ENCODE measurements at places on chromosomes 6 and 20.

DNA sequence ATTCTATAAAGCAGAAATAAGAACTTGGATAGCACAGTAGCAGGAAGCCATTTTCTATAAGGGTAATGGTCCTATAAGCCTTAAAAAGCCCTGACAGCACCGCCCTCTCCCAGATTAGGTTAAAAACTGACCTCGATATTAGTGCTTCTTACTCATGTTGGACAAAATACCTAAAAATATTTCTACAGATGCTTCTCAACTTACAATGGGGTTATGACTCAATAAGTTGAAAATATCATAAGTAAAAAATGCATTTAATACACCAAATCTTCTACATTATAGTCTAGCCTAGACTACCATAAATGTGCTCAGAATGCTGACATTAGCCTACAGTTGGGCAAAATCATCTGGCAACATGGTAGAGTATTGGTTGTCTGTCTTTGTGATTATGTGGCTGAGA, 70.3 kb downstream of the SESN1 start:
- no peak for DNase-seq

DNA sequence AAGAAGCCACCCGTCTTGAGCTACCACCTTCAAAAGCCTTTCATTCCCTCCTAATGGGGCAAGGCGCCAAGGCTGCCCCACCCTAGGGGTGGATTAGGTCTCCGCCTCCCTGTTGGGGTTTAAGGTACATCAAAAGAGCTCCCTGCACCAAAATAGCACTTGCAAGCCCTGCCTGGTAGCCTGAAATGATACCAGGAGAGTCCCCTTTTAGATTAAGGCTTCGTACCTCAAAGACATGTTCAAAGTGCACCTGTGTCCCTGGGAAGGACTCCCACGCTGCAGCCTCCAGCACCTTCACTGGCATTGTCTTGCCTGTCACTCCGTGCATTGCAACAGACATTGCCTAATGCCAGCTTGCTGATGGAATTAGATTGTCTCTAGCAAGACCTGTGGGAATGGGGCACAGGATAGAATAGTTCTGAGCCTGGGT, 15.7 kb upstream of the CDKN1A start:
- no peak for DNase-seq

GRCh38 chr20:38680500-38681306, 43.6 kb upstream of the SLC32A1 start:
- DNase-seq = peak; percentile 28

- DNase-seq = no peak
Measured at GRCh38 chr6:22152841-22153240, 144.0 kb downstream of the PRL start.

DNA sequence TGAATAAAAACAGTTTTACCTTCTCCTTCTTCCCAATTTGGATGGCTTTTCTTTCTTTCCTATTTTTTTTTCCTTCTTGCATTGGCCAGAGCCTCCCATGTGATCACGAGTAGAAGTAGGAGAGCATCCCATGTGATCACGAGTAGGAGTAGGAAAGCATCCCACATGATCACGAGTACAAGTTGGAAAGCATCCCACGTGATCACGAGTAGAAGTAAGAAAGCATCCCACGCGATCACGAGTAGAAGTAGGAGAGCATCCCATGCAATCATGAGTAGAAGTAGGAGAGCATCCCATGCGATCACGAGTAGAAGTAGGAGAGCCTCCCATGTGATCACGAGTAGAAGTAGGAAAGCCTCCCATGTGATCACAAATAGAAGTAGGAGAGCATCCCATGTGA, 218.6 kb downstream of the DLL1 start:
- no peak for DNase-seq

DNA sequence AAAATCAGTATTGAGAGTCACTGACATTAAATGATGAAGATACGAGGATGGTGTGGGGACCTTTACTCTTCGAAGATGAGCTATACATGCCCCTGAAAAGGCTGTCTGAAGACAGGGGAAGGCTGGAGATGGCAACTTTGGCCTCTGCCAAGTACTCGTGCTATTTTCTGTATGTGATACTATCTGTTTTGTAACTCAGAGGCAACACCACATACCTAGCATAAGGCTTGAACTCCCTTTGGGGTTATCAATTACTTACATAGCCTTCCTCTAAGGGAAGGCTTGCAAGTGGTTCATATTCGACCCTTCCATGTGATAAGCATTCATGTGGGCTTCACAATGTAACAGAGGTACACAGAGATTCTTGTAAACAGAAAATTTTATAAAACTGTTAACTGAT, 68.7 kb upstream of the FBXO30 start:
- DNase-seq = no peak

DNA sequence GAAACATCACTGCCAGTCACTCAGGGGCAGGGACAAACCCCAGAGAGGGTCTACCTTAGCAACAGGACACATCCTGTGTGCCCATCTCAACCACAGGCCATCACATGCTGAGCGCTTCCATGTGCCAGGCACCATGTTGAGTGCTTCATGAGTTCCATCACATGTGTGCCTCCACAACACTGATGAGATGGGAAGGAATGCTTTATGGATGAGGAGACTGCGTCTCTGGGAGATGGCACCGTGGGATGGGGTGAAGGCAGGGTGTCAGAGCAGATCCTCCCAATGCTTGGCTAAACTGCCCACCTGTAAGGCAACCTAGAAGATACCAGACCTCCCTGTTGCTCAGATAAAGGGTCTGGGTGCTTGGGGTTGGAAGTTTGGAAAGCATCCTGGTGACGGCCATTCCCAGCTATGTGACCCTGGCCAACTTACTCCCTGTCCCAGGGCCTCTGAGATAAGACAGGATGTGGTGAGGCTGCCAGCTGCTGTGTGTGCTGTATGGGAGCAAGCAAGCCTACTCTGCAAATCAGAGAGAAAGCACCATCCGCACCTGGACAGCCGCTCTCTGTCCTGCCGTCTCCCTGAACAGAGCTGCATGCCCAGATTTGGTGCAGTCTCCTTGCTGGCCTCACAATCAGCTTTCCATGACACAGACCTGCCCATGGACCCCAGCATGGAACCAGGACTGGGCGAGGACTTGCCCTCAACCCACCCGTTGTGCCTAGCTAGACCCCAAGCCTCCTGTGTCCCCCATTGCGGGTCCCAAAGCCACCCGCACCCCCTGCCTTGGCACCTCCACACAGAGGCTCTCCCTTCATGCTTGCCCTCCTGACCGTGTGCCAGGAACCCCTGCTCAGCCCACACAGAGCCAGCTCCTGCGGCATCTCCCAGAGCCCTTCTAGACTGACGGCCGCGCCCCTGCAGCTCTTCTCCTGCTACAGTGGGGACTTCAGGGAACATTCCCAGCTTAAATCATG, 143.7 kb downstream of the SYNDIG1 start:
- no peak for DNase-seq

DNA sequence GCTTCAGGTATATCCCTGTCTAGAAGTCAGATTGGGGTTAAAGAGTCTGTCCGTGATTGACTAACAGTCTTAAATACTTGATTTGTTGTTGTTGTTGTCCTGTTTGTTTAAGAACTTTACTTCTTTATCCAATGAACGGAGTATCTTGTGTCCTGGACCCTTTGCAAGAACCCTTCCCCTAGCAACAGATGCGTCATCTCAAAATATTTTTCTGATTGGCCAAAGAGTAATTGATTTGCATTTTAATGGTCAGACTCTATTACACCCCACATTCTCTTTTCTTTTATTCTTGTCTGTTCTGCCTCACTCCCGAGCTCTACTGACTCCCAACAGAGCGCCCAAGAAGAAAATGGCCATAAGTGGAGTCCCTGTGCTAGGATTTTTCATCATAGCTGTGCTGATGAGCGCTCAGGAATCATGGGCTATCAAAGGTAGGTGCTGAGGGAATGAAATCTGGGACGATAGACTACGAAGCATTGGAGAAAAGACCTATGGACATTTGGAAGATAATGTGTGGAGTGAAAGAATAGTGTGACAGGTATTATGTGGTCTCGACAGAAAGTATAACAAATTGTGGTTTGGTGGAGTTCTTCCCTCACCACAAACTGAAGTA, at the start of gene HLA-DRA:
Gene HLA-DRA (plus strand): TSS at position 286 of the 613 bp plus-strand sequence. CDS start 64 bp downstream, at position 350.
- no peak for DNase-seq

GRCh38 chr6:149153100-149153499, 164.4 kb upstream of the TAB2 start:
- DNase-seq = no peak

DNA sequence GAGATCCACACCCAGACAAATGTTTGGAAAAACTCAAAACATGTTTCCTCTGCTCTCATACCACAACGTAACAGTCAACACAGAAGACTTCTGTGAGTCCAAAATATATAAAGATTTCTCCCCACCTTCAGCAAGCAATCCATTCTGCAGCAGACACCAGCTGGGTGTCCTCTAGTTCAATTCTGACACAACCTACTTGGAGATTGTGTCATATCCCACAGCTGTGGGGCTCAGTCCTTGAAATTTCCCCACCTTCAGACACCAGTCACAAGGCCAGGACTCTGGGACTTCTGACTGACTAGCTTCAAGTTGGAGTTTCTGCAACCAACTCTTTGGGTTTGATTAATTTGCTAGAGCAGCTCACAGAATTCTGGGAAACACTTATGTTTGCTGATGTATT, 244.8 kb upstream of the CDYL start:
- DNase-seq = no peak

- DNase-seq = no peak
Measured at GRCh38 chr6:165769401-165769800, 106.4 kb upstream of the PDE10A start.

DNA sequence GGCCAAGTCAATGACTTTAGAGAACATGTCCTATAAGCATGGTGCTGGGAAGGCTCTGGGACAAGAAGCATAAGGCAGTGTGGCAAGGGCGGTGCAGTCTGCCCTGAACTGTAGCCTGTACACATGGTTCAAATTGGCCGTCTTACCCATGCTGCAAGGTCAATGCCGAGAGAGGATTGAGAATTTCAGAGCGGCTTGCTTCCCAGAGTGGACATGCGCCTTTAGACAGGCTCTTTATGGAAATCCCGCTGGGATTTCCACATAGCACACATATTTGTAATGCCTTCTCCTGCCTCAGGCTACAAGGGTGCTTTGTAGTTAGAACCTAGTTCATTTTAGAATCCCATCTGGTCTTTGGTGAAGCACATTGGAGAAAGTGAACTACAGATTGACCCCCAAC, 36.1 kb upstream of the CEP162 start:
- no peak for DNase-seq

GRCh38 chr6:121886223-121886830, 450.9 kb downstream of the GJA1 start:
- DNase-seq = no peak

DNA sequence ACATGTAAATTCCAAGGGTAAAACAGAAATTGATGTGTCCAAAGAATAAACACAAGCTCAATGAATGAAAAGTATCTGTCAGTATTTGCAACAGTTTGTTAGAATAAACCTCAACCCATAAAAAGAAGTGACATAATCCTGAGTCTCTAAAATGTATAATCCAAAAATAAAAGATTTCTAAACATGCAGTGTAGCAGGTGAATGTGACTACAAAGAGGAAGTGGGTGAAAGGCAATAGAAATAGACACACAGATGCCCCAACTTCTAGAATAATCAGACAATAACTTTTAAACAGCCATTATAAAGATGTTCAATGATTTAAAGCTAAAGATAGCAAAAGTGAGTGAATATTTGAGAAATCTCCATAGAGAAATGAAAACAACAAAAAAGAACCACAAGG, 1009.2 kb upstream of the GJE1 start:
- no peak for DNase-seq

GRCh38 chr6:140602431-140603248, 1228.2 kb upstream of the CITED2 start:
- no peak for DNase-seq

DNA sequence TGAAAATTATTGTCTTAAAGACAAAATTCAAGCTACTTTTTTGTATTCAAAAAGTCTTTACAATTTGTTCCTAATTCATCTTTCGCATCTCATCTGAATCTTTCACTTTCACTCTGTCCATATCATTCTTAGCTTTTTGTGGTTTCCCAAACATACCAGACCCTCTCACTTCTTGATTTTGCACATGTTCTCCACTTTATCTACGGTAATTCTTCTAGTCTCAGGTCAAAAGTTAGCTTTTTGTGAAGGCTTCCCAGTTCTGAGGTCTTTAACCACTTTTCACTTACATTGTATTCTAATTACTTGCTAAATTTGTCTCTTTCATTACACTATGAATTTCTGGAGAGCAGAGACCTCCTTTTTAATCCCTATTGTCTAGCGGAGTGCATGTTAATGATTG, 34.6 kb upstream of the EPHA7 start:
- no peak for DNase-seq

DNA sequence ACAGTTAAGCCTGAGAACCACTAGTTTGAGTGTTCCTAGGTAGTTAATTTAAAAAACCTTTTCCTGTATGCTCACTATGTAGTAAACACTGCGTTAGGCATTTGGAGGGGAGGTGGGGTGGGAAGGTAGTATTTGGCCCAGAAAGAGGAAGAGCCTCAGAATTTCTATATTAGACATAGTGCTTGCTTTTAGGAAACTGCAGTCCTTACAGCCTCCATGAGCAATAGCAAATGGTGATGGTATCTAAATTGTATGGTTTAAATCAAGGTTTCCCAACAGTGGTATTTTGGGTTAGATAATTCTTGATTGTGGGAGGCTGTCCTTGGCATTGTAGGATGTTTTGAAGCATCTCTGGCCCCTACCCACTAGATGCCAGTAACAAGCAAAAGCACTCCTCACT, 61.5 kb upstream of the RIPOR2 start:
- no peak for DNase-seq

- DNase-seq = peak; percentile 19
Measured at GRCh38 chr6:132937466-132937906, 123.1 kb downstream of the RPS12 start.

DNA sequence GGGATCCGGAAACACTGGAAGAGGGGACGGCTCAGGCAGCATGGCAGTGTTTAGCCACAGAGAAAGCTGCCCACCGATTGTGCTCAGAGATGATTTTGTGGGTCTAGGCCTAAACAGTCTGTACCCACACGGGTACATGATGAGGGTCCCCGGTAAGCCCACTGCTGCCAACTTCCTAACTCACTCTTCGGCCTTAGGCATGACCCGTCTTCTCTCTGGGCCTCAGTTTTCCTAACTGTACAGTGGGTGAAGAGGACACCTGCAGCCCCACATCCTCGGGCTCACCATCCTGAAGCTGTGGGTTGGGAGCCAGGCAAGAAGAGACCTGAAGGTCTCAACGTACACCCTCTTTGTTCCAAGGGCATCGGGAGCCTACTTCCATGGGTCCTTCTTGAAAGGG, 6.5 kb downstream of the FOXP4 start:
- DNase-seq = no peak

GRCh38 chr6:33513213-33513612, 58.8 kb downstream of the ZBTB9 start:
- no peak for DNase-seq

- DNase-seq = no peak
Measured at GRCh38 chr6:169288591-169288990, 34.9 kb upstream of the THBS2 start.

- DNase-seq = no peak
Measured at GRCh38 chr20:54407459-54407858, 67.9 kb upstream of the DOK5 start.

GRCh38 chr6:131281471-131282270, 146.4 kb downstream of the AKAP7 start:
- DNase-seq = peak; percentile 57

GRCh38 chr20:33438481-33438880, 5.1 kb downstream of the SNTA1 start:
- no peak for DNase-seq
